ENCODE measurements at places on chromosomes 1 and 21.
A peak's percentile ranks its signal among the peaks of the same experiment; 100 is the strongest.

- DNase-seq: no peak
Measured at GRCh38 chr1:116380499-116381242, 7.6 kb downstream of the ATP1A1 start.

GRCh38 chr1:182301467-182302198, 90.0 kb downstream of the GLUL start:
- no peak for DNase-seq

DNA sequence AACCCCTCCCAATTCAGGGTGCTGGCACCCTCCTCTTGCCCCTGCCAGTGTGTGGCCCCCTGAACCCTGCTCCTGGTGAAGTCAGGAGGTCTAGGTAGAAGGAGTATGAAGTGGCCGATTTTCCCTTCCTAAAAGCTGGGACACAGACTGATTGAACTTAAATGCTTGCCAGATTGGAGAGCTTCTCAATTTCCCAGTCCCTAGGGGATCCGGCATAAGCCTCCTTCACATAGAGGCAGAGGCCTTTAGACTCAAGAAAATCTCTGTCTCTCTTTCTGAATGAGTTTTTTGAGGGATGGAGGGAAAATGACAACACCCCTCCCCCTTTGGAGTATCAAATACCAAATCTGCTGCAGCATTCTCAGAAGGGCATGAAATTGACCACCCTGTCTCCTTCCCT, 51.5 kb downstream of the SYT2 start:
- DNase-seq: no peak

GRCh38 chr1:54643736-54644135, 2.1 kb downstream of the MROH7 start:
- no peak for DNase-seq

GRCh38 chr1:58883037-58883887, 99.4 kb upstream of the JUN start:
- no peak for DNase-seq

GRCh38 chr21:45258466-45258865, 29.2 kb downstream of the POFUT2 start:
- DNase-seq: no peak

DNA sequence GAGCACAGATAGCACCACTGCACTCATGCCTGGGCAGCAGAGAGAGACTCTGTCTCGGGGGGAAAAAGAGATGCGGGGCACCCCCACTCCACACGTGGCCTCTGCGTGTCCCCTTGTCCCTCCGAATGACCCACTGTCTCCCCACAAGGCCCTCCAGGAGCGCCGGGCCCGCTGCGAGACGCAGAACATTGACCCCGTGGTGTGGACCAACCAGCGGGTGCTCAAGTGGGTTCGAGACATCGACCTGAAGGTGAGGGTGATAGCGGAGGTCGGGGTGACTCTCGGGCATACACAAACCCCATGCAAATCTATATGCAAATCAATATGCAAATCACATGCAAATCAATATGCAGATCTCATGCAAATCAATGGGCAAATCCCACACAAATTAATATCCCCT, 50.3 kb upstream of the TMEM51 start:
- DNase-seq: no peak

- DNase-seq: peak; percentile 47
Measured at GRCh38 chr1:232211149-232211548, 418.8 kb downstream of the SIPA1L2 start.

GRCh38 chr1:145846201-145846612, 777 bp downstream of the NUDT17 start:
- no peak for DNase-seq

- no peak for DNase-seq
Measured at GRCh38 chr1:41362749-41363590, 1.7 kb downstream of the FOXO6 start.

DNA sequence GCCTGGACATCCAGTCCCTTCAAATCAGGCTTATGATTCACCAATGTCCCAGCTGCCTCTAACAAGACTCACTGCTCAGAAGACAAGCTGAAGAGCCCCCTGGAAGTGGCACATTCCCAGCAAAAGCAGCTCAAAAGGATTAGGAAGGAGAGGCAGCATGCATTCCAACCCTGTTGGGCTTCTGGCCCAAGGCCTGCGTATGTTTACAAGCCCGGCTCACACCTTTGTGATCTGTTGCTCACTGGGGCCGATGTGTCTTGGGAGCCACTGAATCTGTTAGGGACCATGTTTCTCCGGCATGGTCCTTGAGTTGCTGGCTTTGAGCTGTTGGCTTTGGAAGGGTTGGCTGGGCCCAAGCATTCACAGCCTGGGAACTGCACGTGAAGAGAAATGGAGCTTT, 81.2 kb upstream of the C1orf174 start:
- no peak for DNase-seq

- DNase-seq: no peak
Measured at GRCh38 chr1:26785611-26786436, 1.9 kb upstream of the PIGV start.

DNA sequence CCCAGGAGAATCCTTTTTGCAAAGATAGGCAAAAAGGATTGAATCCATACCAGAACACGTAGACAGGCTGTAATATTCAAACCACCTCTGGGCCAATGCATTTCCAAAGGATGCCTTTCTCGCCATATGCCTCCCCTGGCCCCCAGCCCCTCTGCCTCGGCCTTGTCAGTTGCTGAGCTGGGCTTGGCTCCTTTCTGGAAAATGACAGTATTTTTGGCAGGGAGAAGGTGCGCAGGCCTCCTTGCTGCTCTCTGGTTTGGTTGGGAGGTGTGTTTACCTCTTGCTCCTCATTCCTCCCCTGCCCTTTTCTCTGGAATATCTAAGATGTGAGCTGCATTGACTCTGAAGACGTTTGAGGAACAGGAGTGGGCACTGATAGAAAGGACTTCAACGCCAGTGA, 26.0 kb upstream of the CNTN2 start:
- DNase-seq: no peak

- DNase-seq: no peak
Measured at GRCh38 chr1:200464784-200465400, 55.1 kb upstream of the ZNF281 start.

DNA sequence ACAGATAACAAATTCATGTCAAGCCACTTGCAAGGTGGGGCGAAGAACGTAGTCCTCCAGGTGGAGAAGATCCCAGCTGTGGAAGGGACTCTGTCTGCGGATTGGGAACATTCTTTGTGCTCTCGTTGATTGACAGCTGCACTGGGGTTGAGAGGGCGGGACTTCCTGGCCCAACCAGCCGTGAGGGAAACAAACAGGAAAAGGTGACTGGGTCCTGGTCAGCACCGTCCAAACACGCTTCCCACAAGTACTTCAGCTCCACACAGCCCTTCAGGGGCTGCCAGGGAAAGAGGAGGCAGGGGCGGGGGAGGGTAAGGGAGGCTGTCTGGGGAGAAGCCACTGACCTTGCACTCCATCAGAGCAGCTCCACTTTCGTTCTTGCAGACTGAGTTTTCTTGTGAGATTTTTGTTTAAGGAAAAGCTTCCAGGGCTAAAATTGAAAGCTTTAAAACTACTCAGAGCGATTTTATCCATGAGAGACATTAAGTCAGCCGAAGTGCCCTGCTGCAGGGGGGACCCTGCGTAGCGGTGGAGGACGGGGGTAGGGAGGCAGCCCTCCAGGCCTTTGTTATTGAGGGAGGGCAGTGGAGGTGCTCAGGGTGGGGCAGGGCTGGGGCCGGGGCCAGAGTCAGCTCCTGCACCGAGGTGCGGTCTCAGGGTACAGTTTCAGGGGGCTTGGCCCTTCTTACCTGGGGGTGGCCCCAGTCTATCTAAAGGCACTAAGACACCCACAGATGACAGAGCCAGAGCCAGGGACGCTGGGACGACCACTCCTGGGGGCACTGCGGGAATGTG, 21.6 kb upstream of the STUM start:
- no peak for DNase-seq

- no peak for DNase-seq
Measured at GRCh38 chr1:27873671-27874384, 1.5 kb downstream of the THEMIS2 start.

GRCh38 chr1:62823556-62823955, 39.6 kb downstream of the ATG4C start:
- DNase-seq: no peak

DNA sequence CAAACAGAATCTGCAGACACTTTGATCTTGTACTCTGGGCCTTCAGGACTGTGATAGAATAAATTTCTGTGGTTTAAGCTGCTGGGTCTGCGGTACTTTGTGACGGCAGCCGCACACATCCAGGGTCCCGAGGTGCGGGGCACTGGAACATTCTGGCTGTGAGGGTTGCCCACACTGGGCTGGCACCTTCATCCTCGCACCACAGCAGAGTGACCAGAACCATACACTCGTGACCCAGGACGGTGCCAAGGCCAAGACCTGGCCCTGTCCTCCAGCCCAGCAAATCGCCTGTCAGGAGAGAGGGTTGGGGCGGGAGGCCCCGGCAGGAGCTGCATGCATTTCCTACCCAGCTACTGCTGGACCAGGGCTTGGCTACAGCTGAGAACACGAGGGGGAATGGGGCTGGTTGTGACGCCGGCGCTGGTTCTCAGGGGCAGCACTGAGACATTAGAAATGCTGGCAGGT, 2.6 kb upstream of the FTCD start:
- peak; percentile 72 for DNase-seq

- DNase-seq: no peak
Measured at GRCh38 chr1:113935176-113935575, 6.1 kb downstream of the HIPK1 start.

GRCh38 chr1:53391296-53391695, 63.4 kb upstream of the LRP8 start:
- DNase-seq: no peak

- DNase-seq: no peak
Measured at GRCh38 chr1:46489638-46490405, at the start of gene DMBX1. Gene DMBX1, plus strand, starts transcription at chr1:46489836. Its CDS starts 17,175 bp downstream, at chr1:46507011.

GRCh38 chr1:59878370-59878769, 48.2 kb downstream of the CYP2J2 start:
- no peak for DNase-seq

GRCh38 chr1:117215733-117216462, 5.2 kb upstream of the VTCN1 start:
- no peak for DNase-seq

- DNase-seq: no peak
Measured at GRCh38 chr1:52334906-52335528, 31.0 kb downstream of the CC2D1B start.

GRCh38 chr1:87706779-87707228, 378.1 kb downstream of the LMO4 start:
- DNase-seq: no peak

- DNase-seq: no peak
Measured at GRCh38 chr1:205032508-205032907, 10.5 kb upstream of the CNTN2 start.

GRCh38 chr21:44711327-44712202, at the start of gene TSPEAR:
Gene TSPEAR, minus strand, starts transcription at chr21:44711572. Its CDS starts 58 bp downstream, at chr21:44711514.
- no peak for DNase-seq

DNA sequence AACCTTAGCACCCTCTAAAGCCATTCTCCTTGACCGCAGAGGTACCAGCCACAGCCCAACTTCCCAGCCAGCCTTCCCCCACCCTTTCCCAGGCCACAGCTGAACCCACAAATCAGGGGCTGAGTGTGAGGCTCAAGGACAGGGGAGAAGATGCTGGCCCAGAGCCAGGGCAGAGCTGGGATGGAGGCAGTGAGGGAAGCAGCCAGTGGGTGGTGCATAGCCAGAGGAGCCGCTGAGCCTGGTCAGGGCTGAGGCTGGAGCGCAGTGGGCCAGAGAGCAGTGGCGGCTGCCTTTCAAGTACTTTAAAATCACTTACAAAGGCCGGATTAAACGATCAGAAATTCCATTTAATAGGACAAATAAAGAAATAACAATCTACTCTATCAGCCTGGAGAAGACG, 36.3 kb downstream of the DMAP1 start:
- DNase-seq: no peak

- DNase-seq: peak; percentile 79
Measured at GRCh38 chr1:227465256-227465655, 98.1 kb upstream of the ZNF678 start.

DNA sequence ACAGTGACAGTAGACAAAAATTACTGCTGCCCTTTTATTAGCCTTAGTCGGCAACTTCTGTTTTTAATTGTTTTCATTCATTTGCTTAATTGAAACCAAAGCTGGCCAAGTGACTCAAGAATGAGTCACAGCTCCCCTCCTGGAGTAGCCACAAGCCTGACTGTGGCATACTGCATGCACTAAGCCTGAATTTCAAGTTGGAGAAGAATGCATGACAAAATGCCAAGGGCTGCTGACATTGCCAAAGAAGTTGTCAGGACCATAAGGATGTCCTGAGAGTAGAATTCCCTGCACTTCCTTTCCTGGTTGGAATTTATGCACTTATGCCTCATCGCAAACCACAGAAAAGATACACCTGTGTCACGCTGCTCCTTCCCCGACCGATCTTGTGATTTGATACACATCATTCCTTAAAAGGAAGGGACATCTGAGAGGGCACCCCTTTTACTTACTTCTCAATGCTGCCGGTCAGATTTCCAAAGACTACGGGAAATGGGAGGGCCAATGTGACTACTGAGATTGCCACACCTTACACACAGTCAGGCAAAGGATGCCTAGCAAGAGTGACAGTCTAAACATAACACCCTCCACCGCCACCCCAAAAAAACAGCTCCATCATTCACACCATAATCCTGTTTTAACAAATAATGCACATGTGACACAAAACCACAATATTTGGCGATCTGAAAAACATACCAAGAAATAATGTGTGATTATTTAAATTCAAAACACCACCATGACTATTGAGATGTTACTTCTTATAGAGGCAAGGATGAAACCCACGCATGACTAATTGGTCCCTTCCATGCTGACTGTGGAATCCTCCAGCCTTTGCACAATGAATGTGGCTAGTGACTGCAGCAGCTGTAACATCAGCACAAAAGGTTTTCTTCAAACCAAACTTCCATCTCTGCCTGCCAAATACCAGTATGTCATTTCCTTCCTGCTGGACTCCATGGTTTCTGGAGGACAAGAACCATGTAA, 28.2 kb downstream of the VAV3 start:
- DNase-seq: no peak

GRCh38 chr21:32350211-32350980, 42.4 kb downstream of the URB1 start:
- DNase-seq: peak; percentile 95

- DNase-seq: no peak
Measured at GRCh38 chr1:3858231-3858981, 1.1 kb downstream of the DFFB start.

GRCh38 chr21:27571706-27572105, 604.8 kb upstream of the ADAMTS5 start:
- DNase-seq: no peak

DNA sequence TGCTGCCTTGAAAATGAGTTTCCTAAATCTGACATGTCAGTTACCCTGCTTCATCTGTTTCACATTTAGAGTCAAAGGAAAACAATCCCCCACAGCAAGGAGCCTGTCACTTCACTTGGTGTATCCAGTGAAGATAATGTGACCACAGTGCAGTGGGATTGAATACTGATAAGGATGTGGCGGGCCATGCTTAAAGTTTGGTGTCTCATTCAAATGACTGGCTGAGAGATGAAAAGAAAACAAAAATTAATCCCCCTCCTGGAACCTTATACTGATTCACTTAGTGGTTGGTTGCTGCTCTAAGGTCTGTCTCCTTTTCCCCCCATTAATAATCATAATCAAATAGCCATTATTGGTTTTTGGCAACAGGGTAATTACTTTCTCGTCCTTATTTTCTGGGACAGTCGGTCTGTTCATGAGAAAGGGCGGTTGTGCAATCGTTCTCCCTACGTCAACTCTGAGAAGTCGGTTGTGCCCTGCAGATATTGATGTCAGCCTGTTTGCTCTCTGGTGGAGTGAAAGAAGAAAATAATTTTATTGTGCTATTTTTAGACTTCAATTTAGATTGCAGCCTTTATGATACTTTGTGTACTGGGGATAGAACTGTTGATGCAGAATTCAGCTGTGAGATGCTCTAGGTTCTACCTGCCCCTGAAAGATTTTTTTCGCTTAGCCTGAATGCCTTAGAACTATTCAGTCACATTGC, 360.2 kb downstream of the DISC1 start:
- DNase-seq: no peak

GRCh38 chr1:220803401-220804201, 16.9 kb downstream of the MTARC1 start:
- DNase-seq: no peak
